AG08395 (cell line): ENCODE measurements at places on chromosomes 4 and X.
A peak's percentile ranks its signal among the peaks of the same experiment; 100 is the strongest.

DNA sequence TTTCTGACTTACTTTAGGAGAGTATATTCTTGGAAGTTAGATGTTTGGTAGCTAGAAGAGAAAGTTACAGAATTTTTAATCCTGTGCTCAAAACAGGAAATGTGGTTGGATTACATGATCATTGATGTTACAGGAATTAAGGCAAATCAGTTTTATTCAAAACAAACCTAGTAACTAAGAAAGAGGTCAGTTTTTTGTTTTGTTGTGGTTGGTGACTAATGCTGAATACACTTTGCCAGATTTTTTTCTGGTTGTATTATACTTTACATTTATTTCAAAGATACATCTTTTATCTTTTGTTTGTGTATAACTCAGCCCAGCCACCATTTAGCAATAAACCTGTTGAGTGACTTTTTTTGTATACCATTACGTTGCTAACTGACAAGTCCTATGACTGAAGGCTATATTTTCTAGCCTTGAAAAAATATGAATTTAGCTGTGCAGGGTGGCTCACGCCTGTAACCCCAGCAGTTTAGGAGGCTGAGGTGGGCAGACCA lies 116.7 kb downstream of the KLHL8 start:
- DNase-seq = peak; percentile 54

DNA sequence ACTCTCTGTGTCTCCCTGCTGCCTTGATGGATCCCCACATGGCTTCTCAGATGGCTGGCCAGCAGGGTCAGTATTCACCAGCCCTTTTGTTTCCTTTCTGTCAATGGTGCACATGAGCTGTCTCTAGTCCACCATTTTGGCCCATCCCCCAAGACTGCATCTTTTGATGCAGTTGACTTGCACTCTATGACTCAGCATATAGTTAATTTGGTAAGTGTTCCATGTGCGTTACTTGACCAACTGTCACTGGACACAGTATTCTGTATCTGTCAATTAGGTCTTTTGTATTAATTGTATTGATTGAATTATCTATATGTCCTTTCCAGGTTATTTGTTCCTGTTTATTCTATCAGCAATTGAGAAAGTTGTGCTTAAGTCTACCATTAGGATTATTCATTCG lies 29.2 kb downstream of the PRDM5 start:
- no peak for DNase-seq

DNA sequence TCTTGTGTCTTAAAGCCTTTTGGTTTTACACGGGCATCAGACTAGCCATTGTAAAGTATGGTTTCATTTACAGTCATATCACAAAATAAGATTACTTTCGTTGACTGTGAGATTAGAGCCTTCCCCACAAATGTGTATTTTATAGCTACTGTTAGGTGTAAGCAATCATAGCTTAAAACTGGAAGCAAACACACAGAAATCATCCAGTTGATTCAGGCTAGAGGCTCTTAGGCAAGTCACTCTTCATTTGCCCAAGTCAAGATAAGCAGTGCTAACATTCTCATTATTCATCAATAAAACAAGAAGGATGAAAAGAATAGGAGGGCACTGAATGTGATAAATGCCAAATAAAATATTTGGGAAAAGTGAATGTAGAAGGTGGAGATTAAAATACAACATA lies 448.7 kb upstream of the FAM241A start:
- DNase-seq = no peak

DNA sequence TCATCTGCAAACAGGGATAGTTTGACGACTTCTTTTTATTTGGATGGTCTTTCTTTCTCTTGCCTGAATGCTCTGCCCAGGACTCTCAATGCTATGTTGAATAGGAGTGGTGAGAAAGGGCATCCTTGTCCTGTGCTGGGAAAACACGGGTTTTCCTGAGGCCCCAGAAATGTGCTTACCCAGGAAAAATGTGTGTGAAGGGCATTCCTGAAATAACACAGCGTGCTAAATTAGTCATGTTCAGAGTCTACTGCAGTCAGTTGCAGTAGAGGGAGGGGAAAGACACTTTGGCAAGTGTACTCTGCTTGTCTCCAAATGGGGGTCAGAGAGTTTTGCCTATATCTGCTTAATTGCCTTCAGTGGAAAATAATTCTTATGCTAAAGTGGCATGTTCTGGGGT lies 153.9 kb downstream of the CCNG2 start:
- peak; percentile 56 for DNase-seq

DNA sequence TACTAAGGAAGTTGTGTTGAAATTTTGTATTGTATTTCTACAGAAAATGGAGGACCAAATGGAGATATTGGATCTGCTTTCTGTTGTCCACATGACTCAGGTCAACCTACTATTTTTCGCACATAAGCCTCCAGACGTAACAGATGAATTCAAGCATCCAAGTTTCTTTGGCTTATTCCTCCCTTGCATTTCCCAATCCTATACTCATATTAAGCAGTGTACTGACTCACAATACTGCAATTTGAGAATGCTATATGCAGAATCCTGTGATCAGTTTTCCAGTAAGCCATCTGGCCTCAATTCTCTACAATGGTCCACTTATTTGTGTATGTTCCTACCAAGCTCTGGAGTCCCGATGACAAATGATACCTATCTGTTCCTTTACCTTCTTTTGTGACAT lies 75.7 kb downstream of the ASB9 start:
- no peak for DNase-seq

GRCh38 chr4:123528501-123529277 lies 132.1 kb downstream of the SPRY1 start:
- DNase-seq = no peak

GRCh38 chrX:2484721-2485648 lies 15.8 kb downstream of the DHRSX start:
- peak; percentile 60 for DNase-seq

DNA sequence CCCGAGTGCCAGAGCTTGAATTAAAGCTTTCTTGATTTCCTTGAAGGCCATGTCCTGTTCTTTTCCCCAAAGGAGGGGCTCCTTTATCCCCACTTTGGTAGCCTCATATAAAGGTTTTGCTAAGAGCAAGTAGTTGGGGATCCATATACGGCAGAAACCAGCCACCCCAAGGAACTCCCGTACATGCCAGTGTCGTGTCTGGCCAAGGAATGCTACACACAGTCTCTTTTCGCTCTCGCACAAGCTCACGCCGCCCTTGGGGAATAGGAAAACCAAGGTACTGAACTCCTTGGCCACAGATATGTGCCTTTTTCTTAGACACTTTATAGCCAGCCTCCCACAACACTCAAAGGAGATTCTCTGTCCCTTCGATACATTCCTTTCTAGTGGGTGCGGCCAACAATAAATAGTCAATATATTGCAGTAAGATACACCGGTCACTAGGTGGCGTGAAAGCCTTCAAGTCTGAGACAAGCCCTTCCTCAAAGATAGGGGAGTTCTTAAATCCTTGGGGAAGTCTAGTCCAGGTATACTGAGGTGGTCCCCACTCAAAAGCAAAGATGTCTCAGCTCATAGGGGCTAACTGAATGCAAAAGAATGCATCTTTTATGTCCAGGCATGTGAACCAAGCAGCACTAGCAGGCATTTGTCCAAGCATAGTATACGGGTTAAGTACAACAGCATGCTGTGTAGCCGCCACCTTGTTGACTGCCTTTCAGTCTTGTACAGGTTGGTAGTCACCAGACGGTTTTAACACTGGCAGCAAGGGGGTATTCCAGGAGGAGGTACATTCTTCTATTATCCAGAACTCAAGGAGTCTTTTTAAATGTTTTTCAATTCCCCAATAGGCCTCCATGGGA lies 57.8 kb upstream of the XAGE1B start:
- DNase-seq = peak; percentile 56

- no peak for DNase-seq
Observed at GRCh38 chr4:8583655-8584025, 3.4 kb downstream of the GPR78 start.
